Vein endothelial cell (primary cell): ENCODE measurements at places on chromosomes 1 and 21. TPM values are rescaled to one million over a fixed set of nuclear protein-coding genes. Genes with fewer than 3 reads are reported as not detected.

TCHHL1 gene
- not detected in 2 replicates for total RNA-seq

NBPF4 gene
- not detected in 2 replicates for total RNA-seq

HSPA6 gene
- total RNA-seq: 0.10 and 0.33 TPM in 2 replicates

RNU1-3 gene
- total RNA-seq: under 0.01 TPM in 2 replicates

THEMIS2 gene
- total RNA-seq: 9.8 and 12.2 TPM in 2 replicates

OPTC gene
- not detected in 2 replicates for total RNA-seq

TNFRSF9 gene
- total RNA-seq: 0.96 and 1.3 TPM in 2 replicates

HTR6 gene
- total RNA-seq: under 0.01 TPM in 1 of 2 replicates, not detected in the other

MRPL20 gene
- total RNA-seq: 88.0 and 89.5 TPM in 2 replicates

LCE1A gene
- total RNA-seq: not detected in 2 replicates

AADACL3 gene
- not detected in 2 replicates for total RNA-seq

DIRAS3 gene
- total RNA-seq: 0.57 and 0.98 TPM in 2 replicates

KRTAP24-1 gene
- total RNA-seq: not detected in 2 replicates

CELA2A gene
- total RNA-seq: not detected in 2 replicates

GBP2 gene
- total RNA-seq: 52.9 and 66.5 TPM in 2 replicates

S100A14 gene
- total RNA-seq: not detected in 2 replicates

HTR1D gene
- under 0.01 and 0.19 TPM in 2 replicates for total RNA-seq

CFHR5 gene
- not detected in 2 replicates for total RNA-seq

SLC1A7 gene
- not detected in 2 replicates for total RNA-seq

B3GALT5 gene
- total RNA-seq: 0.10 TPM in 1 of 2 replicates, not detected in the other

SPRR2A gene
- not detected in 2 replicates for total RNA-seq

TSPAN2 gene
- 1.5 and 4.2 TPM in 2 replicates for total RNA-seq

PPP1R12B gene
- total RNA-seq: 8.2 and 13.2 TPM in 2 replicates

DNAJC28 gene
- total RNA-seq: 2.0 and 2.4 TPM in 2 replicates

TNFRSF25 gene
- total RNA-seq: 17.0 and 18.9 TPM in 2 replicates

CCDC17 gene
- 2.0 and 2.2 TPM in 2 replicates for total RNA-seq

KCNJ9 gene
- total RNA-seq: not detected in 2 replicates

DISC1 gene
- total RNA-seq: 21.9 and 25.1 TPM in 2 replicates

SPEN gene
- 33.0 and 34.6 TPM in 2 replicates for total RNA-seq

OVAAL gene
- not detected in 2 replicates for total RNA-seq

HENMT1 gene
- total RNA-seq: 1.1 and 2.9 TPM in 2 replicates

MAEL gene
- 0.33 and 0.67 TPM in 2 replicates for total RNA-seq

TSTD1 gene
- 2.4 and 3.6 TPM in 2 replicates for total RNA-seq

CFAP57 gene
- 0.10 and 1.3 TPM in 2 replicates for total RNA-seq

PTPRF gene
- total RNA-seq: 173 and 288 TPM in 2 replicates

GPR153 gene
- total RNA-seq: 1.4 and 3.3 TPM in 2 replicates

FTCD gene
- total RNA-seq: not detected in 2 replicates

C8B gene
- not detected in 2 replicates for total RNA-seq

CYP4A22 gene
- not detected in 2 replicates for total RNA-seq

TEKT2 gene
- total RNA-seq: 0.10 and 0.33 TPM in 2 replicates

CFHR2 gene
- not detected in 2 replicates for total RNA-seq

FCRL1 gene
- total RNA-seq: not detected in 2 replicates

SYT2 gene
- total RNA-seq: not detected in 2 replicates

PGLYRP4 gene
- not detected in 2 replicates for total RNA-seq

RNU1-4 gene
- total RNA-seq: under 0.01 TPM in 2 replicates

TMEM61 gene
- not detected in 2 replicates for total RNA-seq

MRPL55 gene
- 39.2 and 40.9 TPM in 2 replicates for total RNA-seq

EPHA10 gene
- not detected in 2 replicates for total RNA-seq
